K562 (cell line): ENCODE measurements at places on chromosomes 4 and X. TPM values are rescaled to one million over a fixed set of nuclear protein-coding genes. Genes with fewer than 3 reads are reported as not detected.

NPY1R gene
- 0.07 and 0.13 TPM in 2 replicates for total RNA-seq

KIF4A gene
- total RNA-seq = 35.4 and 40.3 TPM in 2 replicates

DCAF4L1 gene
- total RNA-seq = 0.25 and 0.27 TPM in 2 replicates

- H3K4me1 ChIP-seq = peaks cover 13% of the 10 kb centered on the region
- H3K36me3 ChIP-seq = no peaks in the 10 kb centered on the region
- no peak overlapping the region for H3K4me3 ChIP-seq
- H3K27me3 ChIP-seq = peaks cover 23% of the 10 kb centered on the region
Measured at GRCh38 chrX:11666164-11666563, 444 bp upstream of the ARHGAP6 start.

DNA sequence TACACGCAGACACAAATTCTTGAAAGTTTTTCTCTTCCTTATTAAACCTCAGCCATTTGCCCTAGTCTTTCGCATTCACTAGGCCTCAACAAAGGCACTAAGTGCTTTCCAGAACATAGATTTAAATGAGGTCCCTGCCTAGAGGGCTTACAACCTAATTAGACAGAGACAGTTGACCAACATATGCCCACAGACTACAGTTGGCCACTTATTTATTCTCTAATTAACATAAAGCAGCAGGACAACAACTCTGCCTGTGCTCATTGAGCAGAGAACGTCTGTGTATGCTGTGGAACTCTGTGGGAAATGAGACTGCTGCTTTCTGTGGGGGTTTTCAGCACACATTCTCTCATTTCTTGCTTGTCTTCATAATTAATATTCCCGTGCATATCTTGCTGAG, 303.0 kb upstream of the TACR3 start:
- no peaks in the 10 kb centered on the region for H3K27me3 ChIP-seq
- no peak for DNase-seq
- no peaks in the 10 kb centered on the region for H3K4me1 ChIP-seq
- no peak overlapping the region for H3K4me3 ChIP-seq

GRCh38 chr4:182307746-182308145, 64.5 kb downstream of the TENM3 start:
- no peak overlapping the region for H3K4me3 ChIP-seq
- no peak for DNase-seq

- DNase-seq = no peak
- H3K27me3 ChIP-seq = peaks cover 7% of the 10 kb centered on the region; the same call in 1 of the 2 replicates
- no peaks in the 10 kb centered on the region for H3K36me3 ChIP-seq
- no peak overlapping the region for H3K4me3 ChIP-seq
Measured at GRCh38 chrX:106932960-106933537, 12.8 kb downstream of the CLDN2 start.

DNA sequence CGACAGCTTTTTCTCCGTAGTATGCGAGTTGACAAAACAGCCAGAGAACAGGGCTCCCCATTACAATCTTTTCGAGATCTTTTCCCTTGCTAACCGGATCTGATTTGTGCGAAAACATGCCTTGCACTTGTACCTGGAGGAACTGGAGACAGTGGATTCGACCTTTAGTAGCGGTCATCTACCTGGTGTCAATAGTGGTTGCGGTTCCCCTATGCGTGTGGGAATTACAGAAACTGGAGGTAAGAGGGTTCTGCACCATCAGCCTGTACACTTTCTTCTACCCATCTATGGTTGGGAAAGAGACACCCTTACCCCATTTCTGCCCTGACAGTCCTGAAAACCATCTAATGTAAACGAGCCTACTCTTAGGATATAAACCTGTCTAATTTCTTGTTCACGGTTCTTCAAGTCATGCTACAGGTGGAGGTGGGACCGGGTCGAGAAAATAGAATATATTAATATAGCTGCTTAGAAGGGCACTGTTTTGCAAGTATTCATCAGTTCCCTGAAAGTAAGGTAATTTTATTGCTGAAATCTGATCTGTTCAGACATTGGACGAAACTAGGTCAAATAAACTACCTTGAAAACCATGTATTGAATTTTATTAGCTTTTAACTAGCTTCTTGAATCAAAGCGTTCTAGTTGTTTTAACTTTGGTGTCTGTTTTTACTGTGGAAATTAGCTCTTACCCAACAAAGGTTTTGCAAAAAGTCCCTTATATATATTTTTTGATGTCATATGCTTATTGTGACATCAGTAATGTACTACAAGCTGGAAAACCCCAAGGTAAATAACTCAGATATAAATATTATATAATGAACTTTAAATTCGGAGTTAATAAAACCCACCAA, 869 bp downstream of the TMEM184C start:
- no peaks in the 10 kb centered on the region for H3K27me3 ChIP-seq
- H3K36me3 ChIP-seq = peaks cover 26% of the 10 kb centered on the region; the same call in 2 of the 3 replicates
- peaks cover 14% of the 10 kb centered on the region; the same call in 2 of the 3 replicates for H3K4me1 ChIP-seq

DNA sequence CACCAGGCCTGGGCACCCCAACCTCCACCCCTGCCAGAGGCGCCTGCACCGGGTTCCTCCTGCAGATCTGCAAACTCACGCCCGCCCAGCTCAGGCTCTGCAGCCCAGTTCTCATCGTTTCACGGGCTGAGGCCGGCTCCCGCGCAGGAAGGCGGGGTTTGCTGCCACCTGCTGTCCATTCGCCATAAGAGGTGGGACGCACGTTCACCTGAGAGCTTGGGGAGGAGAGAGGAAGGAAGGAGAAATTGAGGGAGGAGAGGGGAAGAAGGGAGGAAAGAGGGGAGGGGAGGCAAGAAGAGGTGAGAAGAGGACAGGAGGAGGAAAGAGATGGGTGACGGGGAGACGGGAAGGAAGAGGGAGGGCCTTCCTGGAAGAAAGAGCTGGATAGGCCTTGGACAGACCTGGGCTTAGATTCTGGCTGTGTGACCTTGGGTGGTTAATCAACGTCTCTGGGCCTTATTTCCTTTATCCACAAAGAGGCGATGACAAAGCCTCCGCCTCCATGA, 114.5 kb downstream of the ADRA2C start:
- no peak overlapping the region for H3K4me3 ChIP-seq
- H3K36me3 ChIP-seq = no peaks in the 10 kb centered on the region
- H3K27me3 ChIP-seq = peaks cover 2% of the 10 kb centered on the region; the same call in 2 of the 3 replicates
- H3K4me1 ChIP-seq = peaks cover 12% of the 10 kb centered on the region
- H3K27ac ChIP-seq = no peak overlapping the region

- H3K36me3 ChIP-seq = no peaks in the 10 kb centered on the region
- no peak overlapping the region for H3K4me3 ChIP-seq
- no peak overlapping the region for H3K27ac ChIP-seq
- no peaks in the 10 kb centered on the region for H3K4me1 ChIP-seq
- no peak for DNase-seq
Measured at GRCh38 chrX:86369847-86370630, 221.8 kb downstream of the DACH2 start.

GRCh38 chr4:70365479-70365878, 4.9 kb downstream of the SMR3A start:
- no peak for DNase-seq
- H3K27ac ChIP-seq = no peak overlapping the region
- H3K36me3 ChIP-seq = no peaks in the 10 kb centered on the region

DNA sequence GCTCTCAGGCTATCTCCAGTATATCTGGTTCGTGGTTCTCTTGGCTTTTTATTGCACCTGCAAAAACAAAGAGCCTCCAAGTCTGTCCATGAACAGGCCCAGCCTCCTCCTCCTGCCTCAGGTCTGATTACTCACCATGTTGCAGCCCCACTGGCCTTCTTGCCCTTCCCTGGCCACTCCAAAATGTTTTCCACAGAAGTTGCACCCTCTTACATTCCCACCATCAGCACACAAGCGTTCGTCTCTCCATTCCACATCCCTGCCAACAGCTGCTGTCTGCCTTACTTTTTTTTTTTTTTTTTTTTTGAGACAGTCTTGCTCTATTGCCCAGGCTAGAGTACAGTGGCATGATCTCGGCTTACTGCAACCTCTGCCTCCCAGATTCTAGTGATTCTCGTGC, 86.7 kb downstream of the RFC1 start:
- no peaks in the 10 kb centered on the region for H3K27me3 ChIP-seq
- H3K4me3 ChIP-seq = no peak overlapping the region
- no peaks in the 10 kb centered on the region for H3K4me1 ChIP-seq
- no peaks in the 10 kb centered on the region for H3K36me3 ChIP-seq
- H3K27ac ChIP-seq = no peak overlapping the region
- no peak for DNase-seq

DNA sequence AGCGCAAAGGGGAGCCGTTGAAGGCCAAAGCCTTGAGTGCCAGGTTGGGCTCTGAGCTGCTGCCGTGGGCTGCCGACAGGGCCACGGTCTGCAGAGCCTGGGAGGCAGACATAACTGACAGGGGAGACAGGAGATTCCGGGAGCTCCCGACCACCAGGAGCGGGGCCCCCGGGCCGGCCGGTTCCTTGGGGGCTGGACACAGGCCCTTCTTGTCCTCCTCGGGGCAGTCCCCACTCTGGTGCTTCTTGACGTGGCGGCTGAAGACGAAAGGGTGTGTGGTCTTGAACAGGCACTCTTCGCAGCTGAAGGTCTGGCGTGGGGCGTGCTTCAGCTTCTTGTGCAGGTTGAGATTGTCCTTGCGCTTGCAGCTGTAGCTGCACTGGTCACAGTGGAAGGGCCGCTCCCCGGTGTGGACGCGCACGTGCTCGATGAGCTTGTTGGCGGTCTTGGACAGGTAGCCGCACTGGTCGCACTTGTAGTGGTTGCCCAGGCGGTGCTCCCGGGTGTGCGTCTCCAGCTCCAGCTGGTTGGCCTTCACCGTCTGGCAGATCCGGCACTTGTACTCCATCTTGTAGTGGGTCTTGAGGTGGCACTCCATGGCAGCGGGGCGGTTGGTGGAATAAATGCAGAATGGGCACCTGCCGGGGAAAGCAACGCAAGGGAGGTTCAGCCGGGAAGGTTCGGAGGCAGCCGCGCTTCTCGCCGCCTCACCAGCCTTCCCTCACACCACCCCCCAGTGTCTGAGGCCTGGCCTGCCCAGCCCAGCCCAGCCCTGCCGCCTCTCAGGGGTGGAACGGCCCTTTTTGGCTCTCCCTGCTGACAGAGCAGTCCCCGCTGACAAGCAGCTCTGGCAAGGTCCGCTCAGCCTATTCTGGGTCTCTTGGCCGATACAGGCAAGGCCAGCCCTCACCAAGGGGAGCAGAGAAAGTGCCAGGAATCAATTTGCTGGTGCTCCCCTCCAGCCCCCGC, 81.3 kb downstream of the C4orf51 start:
- H3K36me3 ChIP-seq = no peaks in the 10 kb centered on the region
- DNase-seq = no peak
- H3K4me3 ChIP-seq = no peak overlapping the region

GRCh38 chrX:123648028-123648810, 84.6 kb downstream of the THOC2 start:
- no peaks in the 10 kb centered on the region; the same call in 1 of the 2 replicates for H3K4me1 ChIP-seq
- peaks cover 40% of the 10 kb centered on the region; the same call in 2 of the 3 replicates for H3K36me3 ChIP-seq
- H3K4me3 ChIP-seq = no peak overlapping the region
- no peak overlapping the region for H3K27ac ChIP-seq
- DNase-seq = peak; percentile 9
- no peaks in the 10 kb centered on the region for H3K27me3 ChIP-seq

DNA sequence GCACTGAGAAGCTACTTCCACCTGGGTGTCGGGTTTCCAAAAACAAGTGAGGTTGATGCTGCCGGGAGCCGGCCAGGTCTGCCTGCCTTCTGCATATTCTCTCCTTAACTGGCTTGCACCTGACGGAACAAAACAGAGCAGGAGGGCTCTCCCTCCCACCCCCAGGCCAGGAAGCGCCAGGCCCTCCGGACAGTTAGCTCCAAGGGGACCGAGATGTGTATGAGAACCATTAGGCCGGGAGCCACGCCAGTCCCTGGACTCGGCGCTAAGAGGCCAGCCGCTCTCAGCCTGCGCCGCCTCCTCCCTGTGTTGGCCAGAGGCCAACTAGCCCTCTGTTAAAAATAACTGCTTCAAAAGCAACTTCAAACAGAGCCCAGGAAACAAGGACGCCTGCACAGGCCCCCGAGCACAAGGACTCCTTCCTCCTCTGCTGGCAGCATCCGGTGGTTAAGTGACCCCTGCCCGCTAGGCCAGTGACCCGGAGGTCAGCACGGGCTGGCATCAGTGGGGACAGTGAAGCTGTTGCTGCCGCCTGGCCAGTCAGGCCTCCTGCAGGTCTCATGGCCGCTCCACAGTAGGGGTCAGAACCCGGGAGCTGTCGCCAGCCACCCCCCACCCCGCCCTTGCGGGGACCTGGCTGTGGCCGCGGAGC, 107.9 kb downstream of the ABLIM2 start:
- no peak overlapping the region for H3K4me3 ChIP-seq
- H3K4me1 ChIP-seq = no peaks in the 10 kb centered on the region
- peaks cover 20% of the 10 kb centered on the region; the same call in 2 of the 3 replicates for H3K27me3 ChIP-seq
- no peak overlapping the region for H3K27ac ChIP-seq
- no peaks in the 10 kb centered on the region for H3K36me3 ChIP-seq

- H3K4me3 ChIP-seq = no peak overlapping the region
- no peak overlapping the region for H3K27ac ChIP-seq
- no peak for DNase-seq
- no peaks in the 10 kb centered on the region for H3K27me3 ChIP-seq
- no peaks in the 10 kb centered on the region for H3K36me3 ChIP-seq
Measured at GRCh38 chr4:147286846-147287587, 193.9 kb upstream of the EDNRA start.

GRCh38 chr4:47704693-47705325, 133.1 kb downstream of the CORIN start:
- no peak overlapping the region for H3K4me3 ChIP-seq
- no peak overlapping the region for H3K27ac ChIP-seq
- H3K36me3 ChIP-seq = no peaks in the 10 kb centered on the region
- peak; percentile 14 for DNase-seq

DNA sequence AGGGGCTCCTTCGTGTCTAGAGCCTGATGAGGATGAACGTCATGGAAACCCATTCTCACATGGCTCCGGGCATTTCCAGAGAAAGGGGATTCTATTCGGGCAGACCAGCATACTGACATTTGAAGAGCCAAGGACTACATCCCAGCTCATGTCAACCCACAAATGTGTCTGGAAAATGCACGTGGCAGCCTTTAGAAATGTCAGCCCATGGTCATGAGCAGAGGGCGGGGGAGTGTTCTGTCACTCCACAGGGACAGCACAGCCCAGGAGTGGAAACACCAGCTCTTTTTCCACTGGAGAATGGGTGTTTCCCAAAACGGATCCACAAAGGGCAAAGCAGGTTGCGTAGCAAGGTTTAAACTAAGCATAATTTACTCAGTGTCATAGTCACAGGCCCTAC, 207.0 kb downstream of the BCOR start:
- H3K27me3 ChIP-seq = peaks cover 5% of the 10 kb centered on the region
- no peaks in the 10 kb centered on the region for H3K4me1 ChIP-seq
- no peak overlapping the region for H3K27ac ChIP-seq
- no peak overlapping the region for H3K4me3 ChIP-seq

DNA sequence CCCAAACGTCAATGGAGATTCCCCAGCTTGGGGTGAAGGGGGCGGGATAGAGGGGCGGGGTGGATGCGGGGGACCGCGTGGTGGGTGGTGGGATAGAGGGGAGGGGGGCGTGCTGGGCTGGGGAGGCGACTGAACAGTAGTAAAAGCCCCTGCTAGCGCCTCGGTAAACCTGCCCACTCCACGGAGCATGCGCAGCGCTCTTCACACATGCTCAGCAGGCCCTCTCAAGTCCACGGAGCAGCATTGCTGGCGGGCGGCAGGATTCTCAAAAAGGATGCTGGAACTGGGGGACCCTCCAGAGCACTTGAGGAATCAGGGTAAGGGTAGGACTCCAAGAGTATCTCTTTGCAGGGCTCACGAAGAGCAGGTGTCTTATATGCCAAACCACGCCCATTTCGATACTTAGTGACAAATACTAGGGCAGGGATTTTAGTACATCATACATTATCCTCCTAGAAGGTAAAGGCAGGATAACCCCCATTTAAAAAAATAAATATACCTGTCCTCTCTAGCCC, 378 bp upstream of the RPS6KA6 start:
- H3K4me1 ChIP-seq = no peaks in the 10 kb centered on the region
- no peaks in the 10 kb centered on the region for H3K27me3 ChIP-seq
- no peak overlapping the region for H3K27ac ChIP-seq
- no peak overlapping the region for H3K4me3 ChIP-seq

GRCh38 chr4:181216501-181216900, 1026.7 kb upstream of the TENM3 start:
- H3K4me1 ChIP-seq = no peaks in the 10 kb centered on the region
- no peak overlapping the region for H3K4me3 ChIP-seq
- no peak for DNase-seq
- H3K27me3 ChIP-seq = no peaks in the 10 kb centered on the region
- no peak overlapping the region for H3K27ac ChIP-seq
